ENCODE measurements at places on chromosomes 1 and 21. TPM values are rescaled to one million over a fixed set of nuclear protein-coding genes. Genes with fewer than 3 reads are reported as not detected.

The FAM3B gene
- not detected for total RNA-seq

The SPOCD1 gene
- total RNA-seq, result 0.43 TPM

The TMCC2 gene
- 11.9 TPM for total RNA-seq

The PRAMEF27 gene
- total RNA-seq, result not detected

The PPFIA4 gene
- 19.2 TPM for total RNA-seq

The C1orf141 gene
- total RNA-seq, result not detected

The FOXD3 gene
- total RNA-seq, result 0.48 TPM

The HUNK gene
- total RNA-seq, result 2.0 TPM

- DNase-seq, result no peak
These were observed 25.4 kb upstream of the SMIM12 start for GRCh38 chr1:34884961-34885360.

DNA sequence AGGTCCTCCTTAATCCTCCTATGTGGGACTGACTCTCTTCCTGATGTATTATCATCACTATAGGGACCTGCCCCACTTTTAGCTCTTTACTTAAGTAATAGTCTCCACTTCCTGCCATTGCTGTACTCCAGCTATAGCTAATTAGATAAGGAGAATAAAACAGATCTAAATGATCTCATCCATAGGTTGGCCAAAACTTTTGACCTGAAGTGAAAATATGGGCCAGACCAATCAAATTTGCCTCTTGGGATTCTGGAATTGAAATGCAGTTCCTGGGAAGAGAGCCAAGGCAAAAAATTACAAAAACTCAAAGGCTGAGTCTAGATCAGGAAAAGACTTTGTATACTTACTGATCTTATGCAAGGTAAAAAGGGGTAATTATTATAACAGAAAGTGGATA is 36.1 kb upstream of the PDE4B start:
- no peak for DNase-seq

GRCh38 chr1:76494807-76495206 is 372.5 kb upstream of the ST6GALNAC5 start:
- DNase-seq, result no peak

GRCh38 chr1:244288663-244289062 is 163.0 kb downstream of the ADSS2 start:
- no peak for DNase-seq

DNA sequence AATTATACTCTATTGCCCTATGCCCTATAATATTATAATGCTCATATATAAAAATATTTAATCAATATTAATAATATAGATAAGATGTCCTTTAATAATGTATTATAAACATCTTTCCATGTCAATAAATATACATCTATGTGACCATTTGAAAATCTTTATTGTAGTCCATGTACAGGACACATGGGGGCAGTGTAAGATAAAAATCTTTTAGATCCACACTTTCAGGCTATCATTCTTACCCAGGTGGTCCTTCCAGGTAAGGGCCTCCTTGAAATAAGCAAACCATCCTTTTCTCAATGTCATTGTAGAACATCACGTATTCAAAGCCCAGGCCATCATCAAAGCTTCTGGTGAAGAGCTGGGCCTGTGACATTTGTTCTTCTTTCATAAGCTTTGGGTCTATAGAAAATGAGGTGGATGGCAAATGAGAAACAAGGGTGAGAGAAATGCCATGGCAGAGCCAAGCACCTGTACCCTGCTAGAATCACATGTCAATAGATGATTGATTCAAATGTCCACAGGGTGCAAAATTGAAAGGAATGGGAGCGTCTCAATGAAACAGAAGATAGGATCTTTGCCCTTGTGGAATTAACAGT is 20.2 kb downstream of the THEM4 start:
- DNase-seq, result no peak

DNA sequence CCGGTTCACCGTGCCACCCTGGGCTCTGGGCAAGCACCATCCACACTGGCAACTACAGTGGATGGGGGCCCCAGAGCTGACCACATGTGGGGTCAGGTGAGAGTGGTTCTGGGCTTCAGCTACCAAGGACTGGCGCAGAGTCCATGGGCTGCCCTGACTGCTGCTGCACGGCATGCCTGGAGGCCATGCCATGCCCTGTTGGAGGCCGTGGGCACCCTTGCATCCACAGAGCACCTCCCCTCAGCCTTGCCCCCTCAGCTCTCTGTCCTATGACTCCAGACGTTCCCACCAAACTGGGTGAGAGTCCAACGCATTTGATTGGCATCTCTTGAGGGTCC is 15.5 kb downstream of the MORN1 start:
- DNase-seq, result no peak

GRCh38 chr1:41870076-41870562 is 48.6 kb downstream of the HIVEP3 start:
- DNase-seq, result no peak

DNA sequence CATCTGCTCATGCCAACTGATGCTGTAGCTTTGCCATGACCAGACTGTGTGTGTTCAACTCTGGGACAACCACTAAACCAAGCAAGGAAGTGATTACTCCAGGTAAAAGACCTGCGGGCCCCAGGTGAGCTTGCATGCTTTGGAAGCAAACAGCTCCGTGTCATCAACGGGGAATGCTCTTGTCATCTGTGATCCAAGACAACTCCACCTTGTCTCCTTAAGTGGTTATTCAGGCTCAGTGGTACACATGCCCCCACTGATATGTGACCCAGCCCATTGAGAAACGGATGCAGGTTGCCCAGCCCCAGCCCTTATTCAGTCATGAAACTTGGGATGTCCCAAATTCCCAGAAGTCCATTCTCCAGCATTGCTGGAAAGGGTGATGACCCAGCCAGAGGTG is 89.0 kb downstream of the TIAM1 start:
- DNase-seq, result no peak

- no peak for DNase-seq
These were observed 4.5 kb downstream of the PRDM15 start for GRCh38 chr21:41874611-41875010.

DNA sequence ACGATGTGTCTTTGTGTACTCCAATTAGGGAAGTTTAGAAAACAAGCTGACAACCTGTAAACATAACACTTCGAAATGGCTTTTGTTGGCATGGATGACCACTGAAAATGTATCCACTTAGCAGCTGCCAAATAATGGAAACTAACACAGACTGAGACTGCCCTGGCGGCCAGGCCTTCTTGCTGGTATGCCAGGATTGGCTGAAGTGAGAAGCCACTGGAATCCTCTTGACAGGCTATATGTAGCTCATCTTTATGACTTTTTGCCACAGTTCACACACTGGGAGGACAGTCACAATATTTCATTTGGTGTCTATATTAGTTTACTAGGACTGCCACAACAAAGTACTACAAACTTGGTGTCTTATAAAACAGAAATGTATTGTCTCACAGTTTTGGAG is 12.9 kb upstream of the CTBS start:
- DNase-seq, result no peak

Data from right atrium auricular region (tissue), 2 donors.